ENCODE measurements at places on chromosomes 11 and 22.

DNA sequence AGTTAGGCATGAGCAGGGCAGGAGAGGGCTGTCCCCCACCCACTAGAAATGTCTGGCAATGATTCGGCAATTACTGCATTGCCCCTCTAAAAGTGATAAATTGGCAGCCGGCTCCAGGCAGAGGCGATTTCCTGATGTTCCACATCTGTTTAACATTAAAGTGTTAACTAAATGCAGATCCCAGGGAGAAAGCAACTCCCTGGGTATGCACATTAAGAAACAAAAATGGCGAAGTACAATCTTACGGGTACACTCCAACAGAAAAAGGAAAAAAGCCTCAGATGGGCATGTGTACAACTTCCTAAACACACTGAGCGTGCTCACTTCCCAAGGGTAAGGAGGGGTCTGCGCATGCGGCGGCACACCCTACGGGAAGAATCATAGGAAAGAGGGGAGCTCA, 314.4 kb downstream of the CASP12 start:
- no peak for DNase-seq

- DNase-seq: no peak
Measured at GRCh38 chr11:70883973-70884623, 368.3 kb downstream of the SHANK2 start.

DNA sequence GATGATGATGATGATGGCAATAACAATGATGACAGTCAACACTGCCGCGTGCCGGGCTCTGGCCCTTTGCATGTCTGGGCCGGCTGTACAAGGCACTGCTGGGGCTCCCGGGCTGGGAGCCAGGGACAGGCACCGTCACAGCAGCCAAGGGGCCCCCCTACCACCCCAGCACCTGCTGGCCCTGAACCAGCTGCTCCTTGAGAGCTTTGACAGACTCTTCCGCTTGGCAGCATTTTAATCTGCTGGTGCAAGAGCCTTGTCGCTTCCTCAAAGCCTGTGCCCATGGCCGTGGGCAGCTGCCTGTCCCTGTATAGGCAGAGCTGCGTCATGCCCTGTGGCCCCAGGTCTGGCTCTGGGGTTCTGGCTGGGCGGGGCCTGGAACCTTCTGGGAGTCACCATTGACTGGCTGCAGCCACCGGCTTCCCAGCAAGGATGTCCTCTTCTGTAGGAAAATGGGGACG, 12.9 kb upstream of the MUC6 start:
- DNase-seq: no peak

DNA sequence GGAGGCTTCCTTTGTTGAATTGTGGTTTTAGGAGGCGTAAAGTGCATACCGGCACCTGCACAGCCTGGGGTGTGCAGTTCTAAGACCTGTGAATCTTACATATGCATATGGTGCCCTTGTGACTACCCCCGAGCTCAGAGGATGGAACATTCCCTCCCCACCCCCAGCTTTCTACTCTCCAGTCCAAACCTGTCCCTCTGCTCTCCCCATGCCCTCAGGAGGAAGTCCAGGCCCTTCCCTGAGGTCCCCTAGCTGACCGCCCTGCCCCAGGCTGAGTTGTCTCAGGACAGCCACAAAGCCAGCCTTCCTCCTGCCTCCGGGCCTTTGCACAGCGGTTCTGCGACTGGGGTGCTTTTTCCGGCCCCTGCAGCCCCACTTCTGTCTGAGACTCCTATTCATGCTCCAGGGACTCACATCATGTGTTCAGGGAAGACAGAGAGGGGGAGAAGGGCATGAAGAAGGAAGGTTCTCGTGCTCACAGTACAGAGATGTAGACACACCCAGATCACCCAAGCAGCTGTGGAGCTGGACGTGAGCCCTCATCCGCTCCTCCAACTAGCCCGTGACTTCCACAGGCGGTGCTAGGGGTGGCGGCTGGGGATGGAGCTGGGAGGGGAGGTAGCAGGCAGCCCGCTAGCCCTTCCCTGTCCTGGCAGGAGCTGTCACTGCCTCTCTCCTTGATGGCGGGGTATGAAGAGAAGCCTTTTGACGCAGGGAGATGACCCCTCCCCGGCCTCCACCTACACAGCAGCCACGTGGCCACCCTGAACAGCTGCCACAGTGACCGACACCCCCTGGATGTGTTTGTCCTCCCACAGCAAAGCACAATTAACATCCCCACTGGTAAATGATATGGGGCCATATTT, 50.8 kb downstream of the FLRT1 start:
- no peak for DNase-seq

DNA sequence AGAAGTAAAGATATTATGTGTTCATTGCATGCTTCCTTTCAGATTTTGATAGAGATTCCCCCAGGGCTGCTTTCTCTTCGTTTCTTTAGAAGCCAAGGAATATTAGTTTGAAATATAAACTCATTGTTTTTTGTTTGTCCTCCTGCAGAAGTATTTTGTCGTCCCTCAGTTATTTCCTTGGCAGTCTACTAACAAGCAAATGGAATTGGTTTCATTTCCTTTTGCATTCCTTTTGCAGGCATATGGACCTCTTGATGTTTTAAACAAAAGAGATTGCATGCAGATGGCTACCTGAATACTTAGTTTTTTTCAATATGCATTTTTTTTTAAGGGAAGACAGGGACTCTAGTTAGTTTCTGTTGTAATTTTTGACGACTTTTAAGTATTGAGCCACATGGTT, 62.2 kb downstream of the BCL2L13 start:
- DNase-seq: no peak

- no peak for DNase-seq
Measured at GRCh38 chr11:94740083-94741021, 27.8 kb upstream of the AMOTL1 start.

DNA sequence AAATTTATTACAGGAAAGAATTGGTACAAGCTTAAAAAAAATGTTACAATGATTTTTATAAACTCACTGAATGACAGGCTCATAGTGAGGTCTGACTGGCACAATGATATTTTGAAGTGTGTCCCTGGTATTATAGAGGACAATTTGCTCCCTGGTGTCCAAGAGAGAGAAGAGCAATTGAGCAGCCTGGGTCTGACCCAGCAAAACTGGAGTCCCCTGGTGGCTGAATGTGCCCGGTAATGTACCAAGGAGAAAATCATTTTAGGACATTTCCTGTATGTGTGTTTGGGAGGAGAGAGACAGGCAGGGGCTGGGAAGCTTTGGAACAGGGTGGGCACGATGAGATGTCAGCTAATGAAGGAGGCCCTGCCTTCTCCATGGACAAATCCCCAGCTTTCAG, 125.3 kb downstream of the APOL5 start:
- DNase-seq: no peak

DNA sequence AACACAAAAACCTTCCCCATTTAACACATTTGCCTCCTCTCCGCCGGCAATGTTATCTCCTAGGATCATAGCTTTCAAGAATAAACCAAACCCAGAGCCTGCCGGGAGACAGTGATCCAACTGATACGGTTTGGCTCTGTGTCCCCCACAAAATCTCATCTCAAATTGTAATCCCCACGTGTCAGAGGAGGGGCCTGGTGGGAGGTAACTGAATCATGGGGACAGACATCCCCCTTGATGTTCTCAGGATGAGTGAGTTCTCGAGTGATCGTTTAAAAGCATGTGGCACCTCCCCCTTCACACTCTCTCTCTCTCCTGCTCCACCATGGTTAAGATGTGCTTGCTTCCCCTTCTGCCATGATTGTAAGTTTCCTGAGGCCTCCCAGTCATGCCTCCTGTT, 33.3 kb downstream of the RBFOX2 start:
- no peak for DNase-seq

- no peak for DNase-seq
Measured at GRCh38 chr11:70519117-70519516, 120.8 kb downstream of the CTTN start.

DNA sequence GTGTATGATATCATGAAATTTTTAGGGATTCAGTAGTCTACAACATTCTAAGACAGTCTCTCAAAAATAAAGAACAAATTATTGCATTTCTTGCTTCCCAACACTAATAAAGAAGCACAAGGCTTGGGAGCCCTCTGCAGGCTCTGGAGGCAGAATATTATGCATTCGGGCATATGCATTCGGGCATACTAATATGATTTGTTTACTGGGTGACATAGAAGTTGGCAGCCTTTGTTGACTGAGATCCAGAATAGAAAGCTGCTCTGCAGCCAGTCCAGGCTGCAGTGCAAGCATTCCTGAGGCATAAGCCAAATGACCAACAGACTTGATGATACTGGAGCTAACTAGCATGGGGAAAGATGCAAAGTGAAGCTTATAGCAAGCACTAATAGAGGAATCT, 945.5 kb downstream of the OPCML start:
- no peak for DNase-seq

GRCh38 chr11:118003456-118003855, 17.3 kb downstream of the IL10RA start:
- DNase-seq: no peak
